ENCODE measurements at places on chromosomes 3 and 15.

GRCh38 chr3:184685646-184686045 lies 26.2 kb downstream of the MAGEF1 start:
- no peak for DNase-seq

- DNase-seq: no peak
Measured at GRCh38 chr15:93583552-93583951, 494.5 kb upstream of the RGMA start.

GRCh38 chr3:117666812-117667211 lies 957.2 kb downstream of the TUSC7 start:
- DNase-seq: no peak

- peak; percentile 27 for DNase-seq
Measured at GRCh38 chr3:43394041-43394554, 107.8 kb downstream of the SNRK start.

- no peak for DNase-seq
Measured at GRCh38 chr3:184783319-184783718, 28.6 kb upstream of the VPS8 start.

DNA sequence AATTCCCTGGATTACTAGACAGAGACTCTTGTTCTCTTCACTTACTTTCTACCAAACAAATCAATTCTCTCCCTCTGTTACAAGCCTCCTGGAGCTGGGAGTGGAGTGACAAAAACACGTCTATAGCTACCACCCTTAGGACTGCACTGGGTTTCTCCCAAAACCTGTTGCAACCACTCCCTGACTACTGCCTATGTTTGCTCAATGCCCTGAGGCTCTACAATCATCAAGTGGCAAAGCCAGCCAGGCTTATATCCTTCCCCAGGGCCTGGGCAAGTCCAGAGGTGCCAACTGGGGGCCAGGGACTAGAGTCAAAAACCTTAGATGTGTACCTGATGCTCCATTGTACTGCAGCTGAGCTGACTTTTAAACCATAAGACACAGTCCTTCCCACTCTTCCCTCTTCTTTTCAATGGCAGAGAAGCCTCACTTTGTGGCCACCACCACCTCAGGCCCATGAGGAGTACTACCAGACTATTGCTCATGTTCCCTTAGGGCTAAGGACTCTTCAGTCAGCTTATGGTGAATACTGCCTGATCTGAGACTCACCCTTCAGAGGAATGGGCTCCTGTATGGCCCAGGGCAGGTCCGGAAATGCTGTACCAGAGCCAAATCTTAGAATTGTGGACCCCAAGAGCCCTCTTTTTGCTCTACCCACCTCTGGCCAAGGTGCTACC lies 125.4 kb upstream of the PLCL2 start:
- DNase-seq: no peak

DNA sequence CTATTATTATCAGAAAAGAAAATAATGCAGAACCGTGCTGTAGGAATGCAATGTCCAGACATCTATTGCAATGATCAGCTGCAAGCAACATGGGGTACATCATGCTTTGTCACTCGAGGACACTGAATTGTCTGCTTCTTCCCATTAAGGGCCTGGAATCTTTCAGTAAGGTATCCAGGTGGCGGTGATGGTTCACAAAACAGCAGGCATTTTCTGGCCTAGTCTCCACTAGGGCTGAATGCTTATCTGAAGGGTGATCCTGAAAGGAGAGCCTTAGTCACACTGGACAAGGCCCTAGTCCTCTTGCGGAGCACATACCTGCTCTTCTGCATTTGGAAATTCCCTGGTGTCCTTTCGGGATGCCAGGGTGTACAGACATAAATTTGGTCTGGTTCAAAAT lies 21.2 kb downstream of the ITPR1 start:
- DNase-seq: no peak

GRCh38 chr3:125006291-125006731 lies 49.5 kb downstream of the HEG1 start:
- no peak for DNase-seq

GRCh38 chr3:49906073-49906743 lies 2.5 kb upstream of the MST1R start:
- DNase-seq: peak; percentile 47

DNA sequence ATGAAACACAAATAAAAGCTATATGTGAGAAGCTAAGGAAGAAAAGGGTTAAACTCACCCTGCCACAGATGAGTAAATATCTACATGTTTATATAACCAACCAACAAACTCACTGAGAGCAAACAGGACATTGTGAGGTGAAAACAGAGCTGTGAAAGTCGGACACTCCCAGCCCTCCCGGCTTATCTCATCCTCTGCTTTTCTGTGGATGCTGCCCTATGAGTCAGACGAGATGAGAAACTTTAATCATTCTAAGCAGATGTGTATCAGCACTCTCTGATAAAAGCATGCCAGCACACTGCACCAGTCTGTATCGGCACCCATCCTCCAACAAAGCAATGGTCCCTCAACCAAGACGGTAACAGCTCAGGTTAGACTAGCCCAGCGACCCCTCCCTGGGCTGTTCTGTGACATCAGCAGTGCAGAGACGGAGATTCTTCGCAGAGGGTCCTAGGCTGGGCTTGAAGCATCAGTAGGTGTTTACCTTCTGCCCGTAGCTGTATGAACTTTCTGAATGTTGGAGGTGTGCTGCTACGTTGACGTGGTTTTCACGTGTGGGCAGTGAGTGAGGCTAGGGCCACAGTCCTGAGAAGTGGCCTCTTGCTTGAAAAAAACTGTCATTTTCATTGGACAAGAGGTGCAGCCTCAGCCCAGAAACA lies 119.8 kb upstream of the ALDH1A3 start:
- DNase-seq: peak; percentile 44

DNA sequence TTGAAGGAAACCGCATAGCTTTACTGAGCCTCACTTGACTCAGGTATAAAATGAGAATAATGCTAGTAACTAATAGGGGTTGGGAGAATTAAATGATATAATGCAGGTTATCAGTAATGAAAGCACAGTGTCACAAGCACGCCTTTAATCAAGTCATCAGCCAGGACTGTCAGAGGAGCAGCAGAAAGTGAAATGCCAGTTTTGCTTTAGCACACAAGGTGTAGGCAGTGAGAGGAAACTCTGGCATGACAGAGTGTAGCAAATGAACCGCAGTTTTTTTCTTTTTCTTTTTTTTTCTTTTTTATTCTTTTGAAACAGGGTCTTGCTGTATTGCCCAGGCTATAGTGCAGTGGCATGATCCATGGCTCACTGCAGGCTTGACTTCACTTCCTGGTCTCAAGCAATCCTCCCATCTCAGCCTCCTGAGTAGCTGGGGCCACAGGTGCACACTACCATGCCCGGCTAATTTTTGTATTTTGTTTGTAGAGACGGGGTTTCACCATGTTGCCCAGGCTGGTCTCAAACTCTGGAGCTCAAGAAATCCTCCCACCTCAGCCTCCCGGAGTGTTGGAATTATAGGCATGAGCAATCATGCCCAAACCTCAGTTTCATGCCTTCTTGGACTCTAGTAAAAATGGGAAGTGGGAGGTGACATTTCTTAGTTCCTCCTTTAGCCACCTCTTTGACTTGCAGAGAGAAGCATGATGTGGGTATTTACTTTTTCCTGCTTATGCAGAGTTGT lies 9.7 kb upstream of the SCAANT1 start:
- no peak for DNase-seq

DNA sequence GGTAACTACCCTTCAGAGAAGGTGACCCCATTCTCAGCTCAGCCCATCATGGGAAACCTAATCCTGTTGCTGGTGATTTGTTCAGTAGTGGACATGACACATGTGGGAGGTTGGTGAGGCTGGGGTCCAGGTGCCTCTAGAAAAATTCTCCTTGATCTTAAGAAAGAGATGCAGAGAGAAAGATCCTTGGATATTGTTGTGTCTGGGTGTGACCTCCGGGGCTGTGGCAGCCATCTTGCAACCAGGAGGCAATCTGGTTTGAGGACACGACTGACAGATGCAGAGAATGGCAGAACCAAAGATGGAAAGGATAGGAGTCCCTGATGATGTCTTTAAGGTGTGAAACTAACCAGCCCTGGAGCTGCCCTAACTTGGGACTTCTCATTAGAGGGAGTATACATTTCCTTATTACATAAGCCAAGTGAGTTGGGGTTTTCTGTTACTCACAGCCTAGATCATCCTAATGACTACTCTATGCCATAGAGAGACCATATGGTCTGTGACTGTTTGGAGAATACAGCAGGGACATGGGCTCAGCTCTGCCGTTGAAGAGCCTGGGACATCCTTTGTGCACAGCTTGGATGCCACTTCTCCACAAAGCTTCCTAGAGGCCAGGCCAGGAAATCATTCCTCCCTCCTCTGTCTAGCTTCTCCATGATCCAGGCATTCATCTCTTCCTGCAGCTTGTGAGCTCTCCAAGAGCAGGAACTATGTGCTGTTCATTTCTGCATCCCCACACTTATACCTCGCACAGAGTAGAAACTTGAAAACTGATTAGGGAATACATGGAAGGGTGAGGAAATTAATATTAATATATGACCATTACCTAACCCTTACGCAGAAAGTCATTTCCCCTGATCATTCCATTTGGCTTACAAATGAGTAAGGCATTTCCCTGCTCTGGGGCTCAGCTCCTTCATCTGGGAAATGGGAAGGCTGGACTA lies 45.9 kb downstream of the HRH1 start:
- DNase-seq: peak; percentile 70

- peak; percentile 29 for DNase-seq
Measured at GRCh38 chr3:126446791-126447190, 28.9 kb downstream of the ZXDC start.

GRCh38 chr3:71103430-71103921 lies 480.1 kb downstream of the FOXP1 start:
- peak; percentile 85 for DNase-seq

DNA sequence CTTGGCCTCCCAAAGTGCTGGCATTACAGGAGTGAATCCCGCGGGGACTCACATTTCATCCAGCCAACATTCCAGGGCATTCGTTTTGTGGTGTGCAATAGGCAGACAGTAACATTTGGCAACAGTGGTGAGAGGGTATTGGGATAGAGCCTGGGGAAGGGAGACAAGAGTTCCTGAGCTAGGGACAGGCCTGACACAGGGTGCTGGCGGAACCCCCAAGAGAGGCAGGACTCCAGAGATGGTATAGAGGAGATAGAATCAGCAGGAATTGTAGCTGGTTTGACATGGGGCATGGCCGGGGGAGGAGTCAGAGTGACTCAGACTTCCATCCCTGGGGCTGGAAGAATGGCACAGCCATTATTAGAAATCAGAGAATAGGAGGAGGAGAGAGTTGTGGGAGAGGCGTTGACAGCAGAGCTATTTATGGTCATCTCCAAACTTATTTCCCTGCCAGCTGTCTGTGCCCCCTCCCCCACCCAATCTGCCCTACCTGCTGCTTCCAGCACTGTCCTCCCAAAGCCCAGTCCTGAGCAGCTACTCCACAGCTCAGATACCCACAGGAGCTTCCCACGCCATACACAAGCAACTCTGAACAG lies 4.4 kb upstream of the IDH2 start:
- peak; percentile 69 for DNase-seq

DNA sequence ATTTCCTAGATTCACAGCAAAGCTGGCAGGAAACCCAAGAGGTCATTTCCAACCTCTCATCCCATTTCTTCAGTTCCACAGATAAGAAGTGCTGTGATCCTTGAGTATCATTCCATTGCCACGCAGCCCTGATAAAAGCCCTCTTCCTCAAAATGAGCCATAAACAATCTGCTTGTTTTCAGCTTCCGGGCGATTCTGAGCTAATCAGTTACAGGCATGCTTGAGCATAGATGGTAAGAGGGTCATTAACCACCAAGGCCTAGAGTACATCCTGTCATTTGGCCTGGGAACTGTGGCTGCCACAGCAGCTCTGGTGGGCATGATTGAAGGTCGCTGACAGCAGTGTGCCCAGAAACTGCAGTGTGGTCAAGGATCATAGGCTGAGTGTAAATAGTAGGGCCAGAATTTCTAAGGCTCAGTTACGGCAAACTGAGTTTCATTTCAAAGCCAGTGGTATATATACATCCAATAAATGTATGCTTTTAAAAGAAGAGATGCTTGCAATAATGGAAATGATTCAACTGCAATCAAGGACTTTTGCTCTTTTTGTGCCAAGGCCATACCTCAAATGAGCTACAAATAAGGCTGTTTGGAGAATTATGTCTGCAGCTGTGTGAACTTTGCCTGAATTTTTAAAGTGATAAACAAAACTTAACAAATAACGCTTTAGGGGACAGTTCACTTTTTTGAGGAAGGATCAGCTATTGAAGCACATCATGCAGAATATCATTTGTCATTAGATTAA lies 47.3 kb downstream of the P3H2 start:
- DNase-seq: peak; percentile 64

All from fibroblast of lung (primary cell).